ENCODE measurements at places on chromosomes 6 and 20.

- DNase-seq = no peak
Measured at GRCh38 chr6:140401761-140402160, 1027.3 kb upstream of the CITED2 start.

- DNase-seq = no peak
Measured at GRCh38 chr20:63139356-63139755, 76.6 kb downstream of the YTHDF1 start.

DNA sequence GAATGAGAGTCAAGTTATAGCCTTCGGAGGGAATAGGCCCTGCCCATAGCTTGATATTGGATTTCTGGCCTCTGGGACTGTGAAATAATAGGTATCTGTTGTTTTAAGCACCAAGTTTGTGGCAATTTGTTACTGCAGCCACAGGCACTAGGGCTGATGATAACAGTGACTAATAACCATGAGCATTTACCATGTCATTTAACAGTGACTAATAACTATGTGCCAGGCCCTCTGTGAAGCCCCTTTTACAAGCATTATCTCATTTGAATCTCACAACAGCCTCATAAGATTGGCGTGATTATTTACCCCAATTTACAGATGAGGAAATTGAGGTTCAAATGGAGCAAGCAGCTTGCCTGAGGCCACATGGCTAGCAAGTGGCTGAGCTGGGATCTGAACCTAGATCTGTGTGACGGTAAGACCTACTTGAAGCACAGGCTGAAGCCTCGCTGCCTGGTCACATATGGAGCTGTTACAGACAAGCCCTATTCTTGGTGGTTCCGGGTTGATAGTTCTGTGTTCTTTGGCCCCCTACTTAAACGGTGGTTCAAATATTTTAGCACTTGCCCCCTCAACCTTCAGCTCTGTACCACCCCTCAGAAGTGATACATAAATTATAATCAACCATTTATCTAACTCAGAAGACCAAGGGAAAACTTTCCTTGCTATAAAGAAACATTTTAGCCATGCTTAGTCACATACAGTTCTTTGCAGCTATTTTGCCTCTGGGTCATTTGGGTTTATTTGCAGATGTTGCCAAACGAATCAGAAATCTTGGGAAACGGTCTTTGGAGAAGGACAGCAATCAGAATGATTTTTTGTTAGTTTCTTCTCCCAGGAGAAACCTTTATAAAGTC is 98.3 kb downstream of the ELOVL5 start:
- peak; percentile 10 for DNase-seq

- no peak for DNase-seq
Measured at GRCh38 chr6:43831191-43831590, 61.2 kb downstream of the VEGFA start.

GRCh38 chr20:36932476-36933426 is 18.8 kb downstream of the SAMHD1 start:
- DNase-seq = no peak

DNA sequence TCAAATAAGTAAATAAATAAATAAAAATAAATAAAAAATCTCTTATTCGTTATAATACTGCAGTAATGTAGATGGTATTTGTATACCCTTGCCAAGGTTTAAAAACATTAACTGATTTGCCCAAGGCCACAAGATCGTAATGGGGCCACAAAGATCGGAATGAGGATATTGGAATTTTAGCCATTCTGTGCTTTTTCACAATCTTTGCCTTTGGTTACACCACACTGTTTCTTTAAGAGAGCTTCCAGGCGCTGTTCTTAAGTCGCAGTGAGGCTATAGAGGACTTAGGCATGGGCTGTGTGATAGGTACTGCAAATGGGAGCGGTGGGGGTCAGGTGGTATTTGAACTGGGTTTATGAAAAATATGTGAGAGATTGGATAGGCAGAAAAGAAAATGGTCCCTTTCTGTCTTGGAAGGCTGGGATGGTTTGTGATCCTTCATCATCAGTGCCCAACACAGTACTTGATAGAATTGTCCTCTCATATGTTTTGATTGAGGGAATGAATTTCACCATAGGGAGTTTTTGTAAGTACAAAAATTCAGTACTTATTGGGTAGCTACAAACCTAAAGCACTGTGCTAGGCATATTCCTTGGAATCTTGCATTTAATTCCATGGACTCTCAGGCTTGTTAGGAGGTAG is 1.4 kb downstream of the NUS1 start:
- DNase-seq = no peak

GRCh38 chr20:57991211-57991881 is 237.1 kb downstream of the ANKRD60 start:
- no peak for DNase-seq

DNA sequence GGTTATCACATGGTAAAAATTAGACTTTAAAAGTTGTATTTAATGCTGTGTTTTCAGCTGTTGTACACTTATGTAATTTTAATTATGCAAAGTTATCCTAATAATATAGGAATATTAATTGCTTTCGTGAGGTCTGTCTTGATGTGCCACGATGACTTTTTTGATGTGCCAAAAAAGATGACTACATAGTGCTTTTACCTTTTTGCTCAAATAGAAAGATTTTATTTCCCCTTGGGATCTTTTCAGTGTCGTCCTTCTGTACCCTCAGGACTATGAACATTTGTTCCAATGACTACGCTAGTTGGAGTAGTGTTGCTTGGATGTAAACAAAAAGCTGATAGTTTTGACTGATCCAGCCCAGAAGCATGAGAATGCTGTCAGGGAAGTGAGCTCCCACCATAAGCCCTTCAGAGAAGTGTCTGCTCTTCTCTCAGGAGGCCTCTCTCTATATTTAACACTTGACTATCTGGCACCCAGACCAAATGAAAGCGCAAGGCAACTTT is 1.2 kb upstream of the CD164 start:
- DNase-seq = no peak

DNA sequence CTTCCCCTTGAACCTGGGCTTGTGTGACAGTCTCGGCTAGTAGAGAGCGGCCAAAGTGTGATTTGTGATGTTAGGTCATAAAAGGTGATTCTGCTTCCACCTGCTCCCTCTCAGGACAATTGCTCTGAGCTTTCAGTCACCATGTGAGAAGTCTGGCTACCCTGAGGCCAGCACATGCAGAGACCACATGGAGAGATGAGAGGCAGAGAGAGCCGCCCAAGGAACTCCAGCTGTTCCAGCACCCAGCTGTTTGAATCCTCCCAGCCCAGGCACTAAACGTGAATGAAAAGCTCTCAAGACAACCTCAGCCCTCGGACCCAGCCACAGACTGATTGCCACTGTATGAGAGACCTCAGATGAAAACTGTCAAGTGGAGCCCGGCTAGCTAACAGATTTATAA is 143.4 kb upstream of the EEF1E1 start:
- DNase-seq = no peak

- no peak for DNase-seq
Measured at GRCh38 chr6:42530296-42530695, 33.5 kb upstream of the UBR2 start.

DNA sequence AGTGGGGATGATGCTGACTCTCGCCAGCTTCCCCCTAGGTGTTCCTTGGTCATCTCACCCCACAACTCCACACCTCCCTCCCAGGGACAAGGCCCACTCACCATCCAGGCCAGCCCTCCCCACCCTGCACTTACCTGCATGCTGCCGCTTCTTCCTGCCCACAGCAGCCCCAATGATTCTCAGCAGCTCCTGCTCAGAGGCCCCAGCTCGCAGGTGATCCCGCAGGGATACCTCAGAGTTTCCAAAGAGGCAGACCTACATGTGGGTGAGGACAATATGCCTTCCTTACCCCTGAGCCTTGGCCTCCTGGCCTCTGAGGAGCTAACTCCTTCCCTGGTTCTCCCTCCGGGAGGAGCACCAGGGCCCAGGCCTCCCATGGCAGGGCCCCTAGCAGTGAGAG is 24.6 kb downstream of the MOCS1 start:
- no peak for DNase-seq

- DNase-seq = no peak
Measured at GRCh38 chr6:13296536-13296997, 31.8 kb downstream of the TBC1D7 start.

GRCh38 chr6:44967481-44967880 is 360.6 kb upstream of the RUNX2 start:
- no peak for DNase-seq

GRCh38 chr6:41872147-41872546 is 23.0 kb downstream of the USP49 start:
- DNase-seq = no peak

GRCh38 chr6:90221403-90221802 is 75.2 kb downstream of the BACH2 start:
- no peak for DNase-seq

DNA sequence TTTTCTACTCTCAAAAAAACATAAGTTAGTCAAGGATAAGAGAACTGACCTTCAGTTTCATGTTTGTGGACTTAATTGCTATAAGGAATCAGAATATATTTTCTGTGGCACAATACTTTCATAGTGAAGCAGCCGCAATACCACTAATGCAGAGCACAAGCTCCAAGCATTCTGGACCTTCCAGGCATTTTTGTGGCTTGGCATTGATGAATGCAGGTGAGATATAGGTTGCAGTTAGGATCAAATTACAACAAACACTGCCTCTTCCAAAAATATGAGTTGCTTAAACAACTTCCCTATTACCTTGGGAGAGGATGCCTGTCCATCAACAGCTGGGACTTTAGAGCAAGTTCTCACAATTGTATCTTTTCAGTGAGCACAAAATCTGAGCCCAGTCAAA is 162.8 kb upstream of the RSPO3 start:
- DNase-seq = no peak

GRCh38 chr6:107244742-107245480 is 129.6 kb upstream of the BEND3 start:
- no peak for DNase-seq

DNA sequence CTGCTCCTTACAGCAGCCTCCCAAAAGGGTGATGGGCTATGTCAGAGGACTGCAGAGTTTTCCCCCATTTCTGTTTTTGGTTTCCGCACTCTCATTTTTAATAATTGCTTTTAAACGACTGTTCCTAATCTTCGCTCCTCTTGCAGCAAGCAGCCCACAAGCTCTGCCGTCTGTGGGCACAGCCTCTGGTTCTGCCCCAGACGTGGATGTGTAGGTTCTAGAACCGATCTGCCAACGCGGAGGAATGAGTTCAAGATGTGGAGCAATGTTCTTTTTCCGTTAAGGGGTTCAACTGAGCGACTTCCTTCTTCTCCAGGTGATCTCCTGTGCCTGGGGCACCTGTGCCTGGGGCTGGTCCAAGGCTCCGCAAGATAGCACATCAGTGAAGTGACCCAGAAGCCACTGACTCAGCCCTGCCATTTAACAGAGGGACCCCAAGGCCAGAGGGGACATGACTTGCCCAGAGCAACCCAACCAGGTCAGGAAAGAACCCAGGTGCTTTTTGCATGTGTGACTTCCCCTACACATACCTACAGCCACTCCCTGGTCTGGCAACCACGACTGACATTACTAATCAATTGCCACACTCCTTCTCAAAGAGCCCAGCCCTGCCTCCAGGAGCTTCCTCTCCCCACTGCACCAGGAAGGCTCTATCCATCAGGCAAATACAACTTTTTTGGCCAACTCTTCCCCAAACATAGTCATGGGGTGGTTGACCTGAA is 22.7 kb downstream of the PMEPA1 start:
- no peak for DNase-seq

- DNase-seq = no peak
Measured at GRCh38 chr20:62622877-62623487, 19.3 kb upstream of the SLCO4A1 start.

DNA sequence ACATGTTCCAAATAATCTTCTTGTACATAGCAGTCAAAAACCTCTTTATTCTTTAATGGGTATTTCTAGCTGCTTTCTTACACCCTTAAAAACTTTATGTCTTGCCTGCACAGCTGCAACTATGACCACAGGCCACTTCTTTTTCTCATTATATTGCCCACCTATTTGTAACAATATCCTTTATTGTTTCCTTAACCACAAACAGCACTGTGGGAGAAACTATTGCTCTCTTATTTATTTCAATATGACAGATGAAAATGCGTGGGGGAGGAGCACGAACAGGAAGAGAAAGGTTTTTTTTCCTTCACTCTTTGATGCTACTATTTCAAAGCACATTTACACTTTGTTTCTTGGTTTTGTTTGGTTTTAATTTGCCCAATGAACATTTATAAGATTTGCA is 253.5 kb downstream of the GJA1 start:
- no peak for DNase-seq

- no peak for DNase-seq
Measured at GRCh38 chr20:33635341-33635740, 26.8 kb upstream of the C20orf144 start.

GRCh38 chr6:31966997-31967925 is 4.7 kb downstream of the DXO start:
- no peak for DNase-seq

DNA sequence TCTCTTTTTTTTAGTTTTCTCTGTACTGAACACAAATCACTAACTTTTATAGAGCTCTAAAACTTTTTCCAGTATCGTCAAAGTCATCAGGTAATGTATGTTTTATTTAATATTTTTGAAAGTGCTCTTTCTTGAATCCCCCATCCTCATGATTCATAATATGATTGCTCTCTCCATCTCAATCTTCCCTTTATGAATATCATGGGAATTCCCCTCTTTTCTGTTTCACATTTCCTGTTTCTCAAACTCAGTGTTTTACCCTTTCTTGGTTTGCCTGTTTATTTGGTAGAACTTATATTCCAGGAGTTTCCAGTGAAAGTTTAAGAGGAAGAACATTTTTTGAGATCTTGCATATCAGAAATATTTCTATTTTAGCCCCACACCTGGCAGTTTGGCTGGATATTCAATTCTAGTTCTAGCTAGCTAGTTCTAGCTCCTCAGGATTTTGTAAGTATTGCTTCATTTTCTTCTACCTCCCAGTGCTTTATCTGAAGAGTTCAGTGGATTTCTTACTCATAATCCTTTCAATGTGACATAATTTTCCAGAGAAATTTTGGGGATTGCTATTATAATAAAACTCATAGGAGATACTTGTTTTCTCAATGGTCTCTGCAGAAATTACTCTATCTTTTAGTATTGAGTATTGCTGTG is 6.1 kb upstream of the C6orf58 start:
- DNase-seq = no peak

GRCh38 chr6:100512203-100512862 is 47.6 kb upstream of the SIM1 start:
- no peak for DNase-seq

GRCh38 chr6:6328451-6328850 is 8.0 kb upstream of the F13A1 start:
- DNase-seq = no peak

Data from AG04449 (cell line).